Amniotic epithelial cell (primary cell): ENCODE measurements at places on chromosomes 1 and 21.
A peak's percentile ranks its signal among the peaks of the same experiment; 100 is the strongest.

GRCh38 chr1:46448109-46448911 is 41.3 kb upstream of the DMBX1 start:
- DNase-seq, result no peak

DNA sequence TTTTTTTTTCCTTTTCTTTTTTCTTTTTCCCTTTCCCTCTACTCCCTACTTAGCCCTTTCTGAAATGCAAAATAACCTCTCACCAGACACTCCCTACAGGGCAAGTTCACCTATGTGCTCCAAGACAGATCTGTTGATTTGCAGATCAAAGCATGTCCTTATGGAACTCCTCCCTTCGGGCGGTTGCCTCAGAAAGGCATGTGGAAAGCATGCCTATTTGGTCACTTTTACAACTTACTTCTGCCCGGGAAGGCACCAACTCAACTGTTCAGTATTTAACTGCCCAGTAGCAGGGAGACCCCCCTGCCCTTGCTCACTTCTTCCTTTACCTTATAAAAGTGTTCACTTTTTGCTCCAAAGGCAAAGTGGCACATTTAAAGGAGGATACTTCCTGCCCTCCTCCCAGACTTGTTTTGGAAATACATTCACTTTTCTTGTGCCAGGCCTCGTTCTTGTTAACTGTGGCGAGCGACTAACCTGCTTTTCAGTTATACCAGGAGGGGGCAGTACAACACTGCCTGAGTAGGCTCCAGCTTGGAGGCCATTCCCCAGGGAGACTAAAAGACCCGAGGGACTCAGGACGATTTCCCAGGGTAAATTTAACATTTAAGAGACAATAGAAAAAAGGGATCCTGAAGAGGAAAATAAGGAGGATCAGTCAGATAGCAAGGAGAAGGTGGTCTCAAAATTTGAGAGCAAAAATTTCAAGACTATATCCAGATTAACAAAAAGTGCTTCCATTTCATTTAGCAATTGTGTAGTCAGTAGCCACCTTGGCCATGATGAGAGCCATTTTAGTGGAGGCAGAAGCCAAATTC is 12.3 kb upstream of the SLAMF7 start:
- DNase-seq, result peak; percentile 77

DNA sequence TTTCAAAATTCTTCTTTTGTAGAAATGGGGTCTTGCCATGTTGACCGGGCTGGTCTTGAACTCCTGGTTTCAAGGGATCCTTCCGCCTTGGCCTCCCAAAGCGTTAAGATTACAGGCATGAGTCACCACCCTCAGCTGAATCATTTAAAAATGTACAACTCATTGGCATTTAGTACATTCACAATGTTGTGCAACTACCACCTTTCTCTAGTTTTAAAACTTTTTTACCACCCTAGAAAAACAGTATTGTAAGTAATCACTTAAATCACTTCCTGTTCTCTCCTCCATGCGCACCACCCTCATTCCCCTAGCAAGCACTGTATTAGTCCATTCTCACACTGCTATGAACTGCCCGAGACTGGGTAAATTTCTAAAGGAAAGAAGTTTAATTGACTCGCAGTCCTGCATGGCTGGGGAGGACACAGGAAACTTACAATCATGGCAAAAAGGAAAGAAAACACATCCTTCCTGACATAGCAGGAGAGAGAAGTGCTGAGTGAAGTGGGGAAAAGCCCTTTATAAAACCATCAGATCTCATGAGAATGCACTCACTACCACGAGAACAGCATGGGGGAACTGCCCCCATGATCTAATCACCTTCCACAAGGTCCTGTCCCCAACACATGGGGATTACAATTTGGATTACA is 14.4 kb upstream of the THEM5 start:
- DNase-seq, result peak; percentile 82

GRCh38 chr1:33045246-33045645 is 8.6 kb upstream of the AK2 start:
- no peak for DNase-seq

DNA sequence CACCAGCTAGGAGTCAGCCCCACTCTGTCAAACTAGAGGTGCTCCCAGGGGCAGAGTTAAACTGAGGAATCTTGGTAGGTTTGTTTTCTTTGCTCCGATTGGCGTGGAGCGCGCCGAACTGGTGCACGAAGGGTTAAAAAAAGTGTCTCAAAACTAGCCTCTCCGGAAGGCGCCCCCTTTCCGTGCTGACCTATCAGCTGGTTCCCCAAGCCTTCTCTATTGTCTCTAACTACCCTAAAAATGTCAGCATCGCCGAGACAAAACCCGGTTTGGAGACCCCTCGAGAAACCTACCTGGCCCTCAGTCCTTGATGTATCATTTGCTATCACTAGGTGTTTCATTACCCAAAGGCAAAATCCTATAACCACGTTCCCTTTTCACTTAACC is 2.2 kb downstream of the TGFB2 start:
- peak; percentile 40 for DNase-seq

- DNase-seq, result no peak
Observed at GRCh38 chr1:35809114-35810095, 1.6 kb downstream of the AGO4 start.

DNA sequence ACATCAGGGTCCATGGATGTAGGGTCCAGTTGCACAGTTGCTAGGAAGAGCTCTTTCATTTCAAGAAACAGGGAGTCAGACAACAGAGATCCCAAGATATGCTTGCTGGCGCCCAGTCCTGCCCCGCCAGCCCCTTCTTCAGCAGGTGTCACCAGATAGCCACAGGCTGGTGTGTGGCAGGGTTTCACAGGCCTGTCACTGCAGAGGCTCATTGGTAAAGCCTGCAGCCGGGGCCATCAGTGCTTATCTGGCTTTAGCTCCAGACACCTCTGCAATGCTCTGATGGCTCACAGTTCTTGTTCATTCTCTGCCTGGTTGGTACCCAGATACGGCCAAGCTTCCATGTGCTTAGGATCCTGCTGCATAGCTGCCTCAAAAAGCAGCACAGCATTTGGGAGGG is 12.4 kb upstream of the ZNF124 start:
- no peak for DNase-seq

- DNase-seq, result no peak
Observed at GRCh38 chr1:32991386-32991785, 26.8 kb upstream of the RNF19B start.

GRCh38 chr21:21722731-21723130 is 724.5 kb downstream of the NCAM2 start:
- DNase-seq, result no peak

GRCh38 chr1:172238965-172239364 is 181.5 kb upstream of the C1orf105 start:
- no peak for DNase-seq

GRCh38 chr1:55747408-55747841 is 532.3 kb upstream of the USP24 start:
- DNase-seq, result no peak

DNA sequence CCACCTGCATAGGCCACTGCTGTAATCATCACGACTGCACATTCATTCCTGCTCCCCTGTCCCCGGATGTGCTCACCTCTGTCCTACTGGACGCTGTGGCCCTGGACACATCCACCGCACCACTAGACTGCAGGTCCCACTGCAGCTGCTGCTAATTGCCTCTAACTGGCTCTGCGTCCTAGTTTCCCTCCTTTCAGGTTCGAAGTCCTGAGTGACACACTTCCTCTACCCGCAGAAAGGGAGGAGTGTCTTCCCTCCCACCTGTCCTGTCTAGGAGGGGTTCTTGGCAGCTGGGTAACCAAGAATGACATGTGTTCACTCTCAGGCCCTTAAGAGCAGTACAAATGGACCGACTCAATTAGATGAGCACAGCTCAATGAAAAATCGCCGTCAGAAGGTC is 40.5 kb upstream of the ITPKB start:
- no peak for DNase-seq

DNA sequence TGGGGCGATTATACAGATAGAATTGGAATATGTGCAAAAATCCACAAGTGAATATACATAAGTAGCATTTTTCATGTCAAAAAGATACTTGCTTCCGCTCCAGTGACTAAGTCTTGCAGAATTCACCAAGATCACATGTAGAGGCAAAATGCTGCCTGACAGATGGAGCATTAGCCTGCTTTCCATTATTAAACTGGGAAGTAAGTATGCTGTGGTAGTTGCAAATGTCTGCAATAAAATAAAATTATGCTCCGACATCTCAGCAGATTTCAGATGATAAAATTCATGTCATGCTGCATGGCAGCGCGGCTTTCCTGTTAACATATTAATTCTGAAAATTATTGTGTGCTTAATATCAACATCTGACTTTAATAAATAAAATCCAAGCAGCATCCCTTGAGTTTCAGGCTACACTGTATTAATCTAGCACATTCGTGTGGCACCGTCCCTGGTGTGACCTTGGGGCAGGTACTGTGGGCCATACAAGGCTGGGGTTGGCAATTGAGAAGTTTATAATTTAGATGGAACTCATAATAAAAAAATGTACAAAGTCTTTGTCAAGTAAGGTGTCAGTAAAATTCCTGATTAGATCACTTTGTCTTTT is 366.4 kb upstream of the ZP4 start:
- DNase-seq, result no peak

- DNase-seq, result no peak
Observed at GRCh38 chr21:36641886-36642285, 57.0 kb upstream of the SIM2 start.
